Heart left ventricle (tissue), 16 donors: ENCODE measurements at places on chromosomes 2 and 18. TPM values are rescaled to one million over a fixed set of nuclear protein-coding genes. Genes with fewer than 3 reads are reported as not detected.

The EDAR gene
- 0.01 TPM for polyA plus RNA-seq

- DNase-seq, result no peak
These were observed 41.1 kb upstream of the GALNT5 start for GRCh38 chr2:157216286-157216965.

The TUBA3D gene
- 831 TPM for polyA plus RNA-seq

GRCh38 chr2:150232871-150233270 lies 254.6 kb downstream of the RND3 start:
- no peak for DNase-seq

- no peak for DNase-seq
These were observed 463 bp downstream of the PPP1CB start for GRCh38 chr2:28751956-28752630.

The SOWAHC gene
- polyA plus RNA-seq, result 0.91 TPM

GRCh38 chr2:38486213-38487026 lies 109.3 kb upstream of the ATL2 start:
- DNase-seq, result no peak

DNA sequence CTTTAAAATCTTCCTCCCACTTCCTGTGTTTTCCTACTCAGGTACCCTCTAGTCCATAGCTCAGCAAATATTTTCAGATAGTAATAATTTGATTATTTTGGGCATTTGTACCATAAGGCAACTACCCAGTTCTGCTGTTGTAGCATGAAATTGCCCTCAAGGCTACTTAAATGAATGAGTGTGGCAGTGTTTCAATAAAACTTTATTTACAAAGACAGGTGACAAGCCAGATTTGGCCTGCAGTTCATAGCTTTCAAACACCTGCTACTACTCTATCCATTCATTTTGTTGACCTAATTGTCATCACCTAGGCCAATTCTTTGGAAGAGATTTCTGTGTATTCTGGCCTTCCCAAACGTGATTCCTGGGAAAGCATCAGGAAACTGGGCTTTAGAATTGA lies 28.9 kb downstream of the NYAP2 start:
- DNase-seq, result no peak

GRCh38 chr2:71922499-71923142 lies 225.0 kb downstream of the CYP26B1 start:
- DNase-seq, result no peak

- DNase-seq, result peak; percentile 52
These were observed 38.7 kb downstream of the MCFD2 start for GRCh38 chr2:46876741-46877384.

DNA sequence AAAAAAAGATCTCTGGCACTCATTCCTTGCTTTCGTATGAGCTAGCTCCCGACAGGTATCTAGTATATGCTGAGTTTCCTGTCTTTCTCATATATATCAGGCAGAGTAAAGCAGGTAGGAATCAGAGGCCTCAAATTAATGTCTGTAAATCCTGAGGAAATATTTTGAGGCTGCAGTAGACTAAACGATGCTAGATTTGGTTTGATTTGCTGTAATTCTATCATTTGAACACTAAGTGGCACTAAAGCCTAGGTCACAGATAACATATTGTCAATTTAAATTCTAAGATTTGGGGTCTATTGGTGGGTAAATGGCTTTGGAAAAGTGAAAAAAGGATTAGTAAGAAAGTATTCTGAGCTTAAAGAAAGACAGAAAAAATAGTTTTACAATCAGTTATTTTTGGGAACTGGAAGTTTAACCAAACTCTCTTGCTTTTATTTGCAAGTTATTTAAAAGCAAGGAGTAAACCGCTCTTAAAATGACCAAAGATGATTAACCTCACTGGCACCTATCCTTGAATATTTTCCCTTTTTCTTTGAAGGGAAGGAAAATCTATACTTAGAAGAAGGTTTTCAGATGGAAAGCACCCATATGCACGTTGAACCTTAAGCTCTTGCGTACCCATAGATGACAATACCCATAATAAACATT lies 37.6 kb upstream of the SLC4A10 start:
- no peak for DNase-seq

DNA sequence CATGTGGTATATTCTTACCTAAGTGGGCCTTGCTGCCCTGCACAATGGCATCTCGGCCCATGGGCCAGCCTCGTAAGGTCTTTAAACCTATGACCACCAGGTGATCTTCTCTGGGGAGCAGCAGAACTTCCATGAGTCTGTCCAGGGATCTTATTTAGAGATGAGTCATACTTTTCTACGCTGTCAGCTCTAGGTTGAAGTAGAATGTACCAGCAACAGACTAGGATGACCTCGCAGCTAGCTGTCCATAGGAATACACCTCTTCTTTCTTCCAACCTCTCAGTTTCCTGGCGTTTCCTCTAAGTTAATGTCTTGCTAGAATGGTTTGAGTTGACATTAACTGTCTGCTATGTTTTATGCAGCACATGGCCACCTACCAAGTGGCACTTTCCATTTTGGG lies 15.6 kb upstream of the CXCR4 start:
- no peak for DNase-seq

GRCh38 chr2:113126845-113127645 lies at the start of gene IL1RN:
Gene IL1RN, plus strand, starts transcription at chr2:113127598. Its CDS starts 27 bp downstream, at chr2:113127625.
- peak; percentile 40 for DNase-seq

GRCh38 chr2:161576421-161576820 lies 47.8 kb upstream of the SLC4A10 start:
- no peak for DNase-seq

GRCh38 chr2:61715506-61715905 lies 138.4 kb downstream of the FAM161A start:
- DNase-seq, result no peak

DNA sequence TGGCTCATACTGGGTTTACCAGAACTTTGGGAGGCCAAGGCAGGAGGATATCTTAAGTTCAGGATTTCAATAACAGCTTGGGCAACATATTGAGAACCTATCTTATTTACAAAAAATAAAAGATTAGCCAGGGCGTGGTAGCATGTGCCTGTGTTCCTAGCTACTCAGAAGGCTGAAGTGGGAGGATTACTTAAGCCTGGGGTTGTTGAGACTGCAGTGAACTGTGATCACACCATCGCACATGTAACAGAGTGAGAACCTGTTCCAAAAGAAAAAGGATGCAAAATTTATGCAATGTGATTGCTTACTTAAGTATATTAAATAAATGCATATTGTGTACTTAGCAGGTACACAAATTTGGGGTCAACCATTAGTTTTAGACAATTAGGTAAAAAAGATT lies 768.9 kb upstream of the CDH7 start:
- DNase-seq, result no peak

GRCh38 chr2:171158036-171158789 lies 2.5 kb downstream of the TLK1 start:
- no peak for DNase-seq

DNA sequence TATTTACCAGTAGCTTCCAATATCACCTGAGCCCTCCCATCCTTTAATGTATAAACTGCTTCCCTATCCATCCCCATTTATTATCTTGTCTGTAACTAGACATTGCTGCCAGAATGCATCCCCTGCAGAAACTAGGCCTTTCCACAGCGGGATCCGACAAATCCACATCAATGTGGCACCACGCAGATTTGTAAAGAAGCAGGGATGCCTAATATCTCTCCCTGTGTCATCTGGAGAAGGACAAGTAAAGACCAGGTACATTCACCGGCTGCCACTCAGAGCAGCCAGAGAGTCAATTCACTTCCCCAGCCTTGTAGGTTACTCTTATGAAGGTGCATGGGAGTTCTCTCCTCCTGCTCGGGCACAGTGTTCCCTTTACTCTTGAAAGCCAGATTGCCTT lies 98.8 kb upstream of the MAP3K20 start:
- DNase-seq, result no peak

The PFN4 gene
- polyA plus RNA-seq, result 0.14 TPM

The UGT1A10 gene
- not detected for polyA plus RNA-seq

DNA sequence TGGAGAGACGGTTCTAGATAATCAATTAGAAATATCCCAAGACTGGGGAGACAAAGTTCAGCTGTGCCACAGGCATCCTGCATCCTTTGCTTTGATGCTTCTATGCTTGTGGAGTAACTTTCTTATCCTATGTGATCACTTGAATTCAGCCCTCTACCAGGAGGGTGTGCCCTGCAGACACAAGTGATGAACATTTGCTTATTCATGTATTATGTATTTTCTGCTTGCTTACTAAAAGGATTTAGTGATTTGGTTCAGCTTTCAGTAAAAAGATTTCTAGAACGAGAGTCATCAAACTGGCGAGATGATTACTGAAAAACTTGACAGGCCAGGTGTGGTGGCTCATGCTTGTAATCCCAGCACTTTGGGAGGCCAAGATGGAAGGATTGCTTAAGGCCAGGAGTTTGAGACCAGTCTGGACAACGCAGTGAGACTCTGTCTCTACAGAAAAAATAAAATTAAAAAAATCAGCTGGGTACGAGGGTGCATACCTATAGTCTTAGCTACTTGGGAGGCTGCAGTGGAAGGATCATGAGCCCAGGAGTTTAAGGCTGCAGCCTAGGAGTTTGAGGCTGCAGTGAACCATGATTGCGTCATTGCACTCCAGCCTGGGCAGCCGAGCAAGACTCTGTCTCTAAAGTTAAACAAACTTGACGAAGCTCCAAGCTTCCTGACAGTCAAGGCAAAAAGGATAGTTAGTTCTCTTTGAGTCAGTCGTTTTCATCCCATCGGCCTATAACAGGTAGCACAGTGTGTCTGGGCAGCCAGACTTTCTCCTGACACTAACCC lies 13.3 kb downstream of the HK2 start:
- DNase-seq, result no peak

The TNFRSF11A gene
- 0.42 TPM for polyA plus RNA-seq

DNA sequence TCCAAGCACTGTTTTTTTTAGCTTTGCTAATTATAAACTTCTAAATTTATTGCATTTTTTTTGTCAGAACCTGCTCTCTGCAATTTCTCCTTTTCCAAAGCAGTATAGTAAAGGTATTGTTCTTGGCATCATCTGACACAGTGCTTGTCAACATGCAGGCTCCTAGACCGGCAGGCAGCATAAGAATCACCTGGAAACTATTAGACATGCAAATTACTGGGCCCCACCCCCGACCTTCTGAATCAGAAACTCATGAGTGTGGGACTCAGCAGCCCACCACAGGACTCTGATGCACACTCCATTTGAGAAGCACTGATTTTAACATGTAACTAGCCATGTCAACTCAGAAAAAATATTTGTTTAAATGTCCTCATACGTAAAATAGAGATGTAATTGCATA lies 551.1 kb upstream of the CELF4 start:
- no peak for DNase-seq

The FAM237A gene
- polyA plus RNA-seq, result not detected
